Renal cortical epithelial cell (primary cell): ENCODE measurements at places on chromosomes 1 and 21. TPM values are rescaled to one million over a fixed set of nuclear protein-coding genes. Genes with fewer than 3 reads are reported as not detected.

Gene CHI3L2
- total RNA-seq: 1.6 and 3.0 TPM in 2 replicates

Gene CD5L
- total RNA-seq: not detected in 2 replicates

Gene LRIF1
- total RNA-seq: 8.3 and 13.7 TPM in 2 replicates

DNA sequence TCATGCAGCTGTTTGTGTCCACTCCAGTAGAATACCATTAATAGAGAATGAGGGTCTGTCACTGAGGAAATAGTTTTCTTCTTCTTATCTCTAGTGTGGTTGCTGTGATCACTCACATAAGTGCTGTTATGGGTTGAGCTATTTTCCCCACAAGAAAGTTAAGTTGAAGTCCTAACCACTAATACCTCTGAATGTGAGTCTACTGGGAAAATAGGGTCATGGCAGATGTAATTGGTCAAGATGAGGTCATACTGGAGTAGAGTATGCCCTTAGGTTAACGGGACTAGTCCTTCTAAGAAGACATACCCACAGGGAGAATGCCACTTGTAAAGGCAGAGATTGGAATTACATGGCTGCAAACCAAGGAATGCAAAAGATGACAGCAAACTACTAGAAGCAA, 70.5 kb upstream of the COL24A1 start:
- DNase-seq: no peak

DNA sequence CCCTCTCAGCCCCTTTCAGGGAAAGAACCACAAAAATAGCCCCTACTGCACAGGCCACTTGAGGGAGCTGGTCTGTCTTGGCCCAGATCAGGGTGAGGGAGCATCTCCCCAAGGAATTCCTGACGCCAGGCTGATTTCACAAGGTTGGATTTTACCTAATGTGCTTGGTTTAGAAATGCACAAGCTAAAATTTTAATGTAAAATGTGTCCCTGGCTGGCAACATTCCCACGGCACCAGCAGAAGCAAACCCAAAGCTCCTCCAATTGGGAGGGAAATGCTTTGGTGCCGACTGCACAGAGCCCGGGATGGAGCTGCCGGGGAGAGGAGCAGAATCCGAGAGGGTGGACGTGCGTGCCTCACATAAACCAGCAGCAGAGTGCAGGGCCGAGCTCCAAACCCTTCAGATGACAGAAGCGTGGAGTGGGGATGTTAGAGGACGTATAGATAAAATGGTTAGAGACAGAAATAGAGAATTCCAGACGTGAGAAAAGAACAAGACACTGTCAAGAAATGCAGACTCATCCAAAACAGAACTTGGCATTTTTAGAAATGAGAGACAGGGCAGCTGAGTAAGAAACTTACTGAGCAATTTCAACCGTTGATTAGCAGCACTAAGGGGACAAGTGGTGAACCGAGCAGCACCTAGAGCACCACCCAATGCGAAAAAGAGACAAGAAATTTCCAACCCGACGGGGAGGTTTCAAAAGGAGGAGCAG, 41.6 kb upstream of the TMEM52 start:
- DNase-seq: no peak
